AG08396 (cell line): ENCODE measurements at places on chromosomes 6 and 20.

DNA sequence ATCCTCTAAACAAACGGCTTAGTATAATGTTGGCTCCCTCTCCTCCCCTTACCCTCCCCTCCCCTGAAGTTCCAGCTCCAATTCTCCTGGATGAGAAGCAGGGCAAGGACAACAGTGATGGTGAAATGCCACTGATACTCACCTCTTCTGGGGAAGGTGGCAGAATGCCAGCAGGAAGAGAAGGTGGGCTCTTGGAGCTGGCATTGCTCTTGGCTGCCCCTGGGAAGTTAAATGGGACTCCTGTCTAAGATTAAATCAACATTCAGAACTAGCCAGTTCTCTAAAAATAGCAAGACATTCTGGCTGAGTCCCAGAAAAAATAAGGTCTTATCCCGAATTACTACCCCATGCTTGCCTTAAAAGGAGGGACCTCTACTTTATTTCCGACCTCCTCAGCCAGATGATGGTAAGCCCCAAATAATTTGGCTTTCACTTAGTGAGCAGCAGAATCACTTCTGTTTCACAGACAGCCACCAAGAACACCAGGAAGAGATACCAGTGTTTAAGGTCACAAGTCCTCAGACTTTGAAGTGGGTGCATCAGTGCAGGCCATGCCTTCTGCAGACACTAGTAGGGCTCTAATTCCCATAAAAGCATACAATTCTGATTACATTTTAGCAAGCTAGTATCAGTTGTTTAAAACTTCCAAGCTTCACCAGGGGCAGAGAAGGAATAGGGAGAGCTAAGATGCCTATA, 46.0 kb upstream of the IL17A start:
- no peak for DNase-seq

DNA sequence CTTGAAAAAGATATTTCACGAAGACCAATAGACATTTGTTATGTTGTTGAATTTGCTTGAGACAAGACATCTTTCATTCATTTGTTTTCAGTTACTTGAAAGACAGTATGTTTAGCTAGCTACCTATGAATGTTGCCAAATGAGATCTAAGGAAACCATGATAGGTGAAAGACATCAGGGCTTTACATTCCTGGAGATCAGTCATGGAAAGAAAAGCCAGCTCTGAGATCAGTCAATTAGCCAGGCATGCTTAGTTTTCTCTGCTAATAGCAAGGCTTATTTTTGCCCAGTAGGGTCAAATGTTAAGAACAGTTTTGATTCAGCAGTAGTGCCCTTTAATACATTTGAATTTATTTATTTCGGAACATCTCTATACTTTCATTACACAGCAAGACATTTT, 116.5 kb upstream of the EDN1 start:
- DNase-seq = no peak

GRCh38 chr6:157646012-157646411, 177.0 kb upstream of the SNX9 start:
- DNase-seq = no peak

DNA sequence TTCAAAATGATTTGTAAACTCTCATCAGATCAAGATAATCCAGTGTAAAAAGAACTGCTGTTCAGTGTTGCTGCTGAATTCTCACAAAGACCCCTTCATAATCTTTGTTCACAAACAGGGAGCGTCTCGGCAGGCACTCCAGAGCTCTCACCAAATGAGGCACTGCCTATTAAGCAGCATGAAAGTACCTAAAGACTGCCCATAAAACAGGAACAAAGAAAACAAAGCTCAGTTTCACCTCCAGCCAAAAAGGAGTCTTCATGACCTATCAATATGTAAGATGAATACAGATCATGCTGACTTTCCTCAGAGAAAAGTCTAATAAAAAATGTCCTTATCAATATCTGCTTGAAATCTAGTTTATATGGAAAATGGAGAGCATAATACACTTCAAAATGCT, 41.8 kb downstream of the GPR63 start:
- DNase-seq = no peak

GRCh38 chr6:166771701-166772100, 144.7 kb upstream of the RPS6KA2 start:
- DNase-seq = no peak

GRCh38 chr6:165573671-165574070, 89.4 kb downstream of the PDE10A start:
- no peak for DNase-seq

- DNase-seq = no peak
These were observed 94.4 kb upstream of the FAM184A start for GRCh38 chr6:119172824-119173223.

- DNase-seq = no peak
These were observed 366.3 kb downstream of the CDKAL1 start for GRCh38 chr6:20900389-20901160.

GRCh38 chr6:108684771-108685329, 124.1 kb downstream of the FOXO3 start:
- DNase-seq = no peak
